ENCODE measurements at places on chromosomes 3 and 15. TPM values are rescaled to one million over a fixed set of nuclear protein-coding genes. Genes with fewer than 3 reads are reported as not detected.

DNA sequence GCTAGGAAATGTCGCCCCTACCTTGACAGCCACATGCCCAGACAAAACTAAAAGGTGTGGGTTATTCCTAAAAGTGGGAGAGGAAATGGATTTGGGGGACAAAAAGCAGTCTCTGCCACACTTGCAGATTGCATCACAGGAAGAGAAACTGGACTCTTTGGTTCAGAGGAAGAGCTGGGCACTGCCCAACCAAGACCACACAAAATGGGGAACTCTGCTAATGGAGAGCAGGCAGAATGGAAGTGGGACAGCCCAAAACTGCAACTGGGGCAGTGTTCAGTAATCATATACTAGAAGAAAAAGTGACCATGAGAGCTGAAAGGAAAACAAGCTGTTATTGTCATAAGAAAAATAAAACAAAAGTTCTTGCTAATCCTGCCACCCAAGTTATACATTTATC is 138.9 kb upstream of the FRMD4B start:
- H3K27ac ChIP-seq: no peak overlapping the region
- peaks cover 3% of the 10 kb centered on the region for H3K27me3 ChIP-seq
- DNase-seq: no peak
- H3K36me3 ChIP-seq: no peaks in the 10 kb centered on the region
- no peak overlapping the region for H3K4me3 ChIP-seq

DNA sequence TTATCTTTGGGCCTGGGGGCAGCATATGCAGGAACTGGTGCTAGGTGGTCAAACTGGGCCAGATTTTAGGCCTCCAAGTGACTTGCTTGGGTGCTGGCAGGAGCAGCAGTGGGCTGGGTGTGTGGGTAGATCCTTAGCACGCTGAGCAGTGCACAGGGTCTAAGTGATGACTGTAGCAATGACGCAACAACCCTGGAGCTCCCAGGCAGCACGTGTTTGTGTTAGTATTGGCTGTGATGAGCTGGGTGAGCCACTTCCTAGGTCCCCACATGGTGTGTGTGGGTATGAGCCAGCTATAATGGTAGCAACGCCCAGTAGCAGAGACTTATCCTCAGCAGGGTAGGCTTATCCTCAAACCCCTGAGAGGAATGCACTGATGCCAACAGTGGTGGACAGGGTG is 570.6 kb upstream of the ROBO1 start:
- no peak overlapping the region for H3K4me3 ChIP-seq
- DNase-seq: no peak
- no peak overlapping the region for H3K27ac ChIP-seq
- H3K36me3 ChIP-seq: no peaks in the 10 kb centered on the region
- no peaks in the 10 kb centered on the region for H3K4me1 ChIP-seq

DNA sequence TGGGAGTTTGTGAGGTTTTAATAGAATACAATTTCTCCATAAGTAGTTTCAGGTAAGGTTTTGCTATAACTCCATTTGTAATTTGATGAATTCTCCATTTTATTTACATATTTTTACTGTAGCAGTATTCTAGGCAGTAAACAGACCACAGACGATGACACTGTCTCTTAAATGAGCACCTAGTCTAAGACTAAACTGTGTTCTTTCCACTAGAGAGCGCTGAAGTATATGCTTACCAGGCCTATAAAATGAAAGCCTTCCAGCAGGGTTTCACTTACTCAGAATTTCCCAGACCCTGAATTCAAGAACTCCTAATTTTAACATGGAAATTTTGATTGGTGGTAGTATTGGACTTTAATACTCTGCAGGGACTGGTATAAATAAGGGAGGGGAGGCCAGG is 41.6 kb downstream of the POLG start:
- H3K27me3 ChIP-seq: no peaks in the 10 kb centered on the region
- no peak for DNase-seq
- H3K36me3 ChIP-seq: peaks cover 54% of the 10 kb centered on the region
- no peak overlapping the region for H3K4me3 ChIP-seq

- no peak overlapping the region for H3K27ac ChIP-seq
- H3K36me3 ChIP-seq: no peaks in the 10 kb centered on the region
- no peak for DNase-seq
- H3K4me1 ChIP-seq: no peaks in the 10 kb centered on the region
Observed at GRCh38 chr3:53808496-53808895, 37.7 kb downstream of the CHDH start.

- no peaks in the 10 kb centered on the region for H3K4me1 ChIP-seq
- H3K36me3 ChIP-seq: no peaks in the 10 kb centered on the region
- H3K27ac ChIP-seq: no peak overlapping the region
- H3K4me3 ChIP-seq: no peak overlapping the region
Observed at GRCh38 chr15:47620960-47621681, 96.2 kb upstream of the SEMA6D start.

GRCh38 chr3:109918740-109919139 is 581.4 kb upstream of the DPPA4 start:
- no peak overlapping the region for H3K27ac ChIP-seq
- no peak for DNase-seq
- no peaks in the 10 kb centered on the region for H3K27me3 ChIP-seq
- no peak overlapping the region for H3K4me3 ChIP-seq

GRCh38 chr15:81908111-81908510 is 137.7 kb downstream of the MEX3B start:
- H3K4me1 ChIP-seq: no peaks in the 10 kb centered on the region
- peaks cover 4% of the 10 kb centered on the region for H3K27me3 ChIP-seq
- no peak for DNase-seq
- no peaks in the 10 kb centered on the region for H3K36me3 ChIP-seq
- H3K4me3 ChIP-seq: no peak overlapping the region
- no peak overlapping the region for H3K27ac ChIP-seq

DNA sequence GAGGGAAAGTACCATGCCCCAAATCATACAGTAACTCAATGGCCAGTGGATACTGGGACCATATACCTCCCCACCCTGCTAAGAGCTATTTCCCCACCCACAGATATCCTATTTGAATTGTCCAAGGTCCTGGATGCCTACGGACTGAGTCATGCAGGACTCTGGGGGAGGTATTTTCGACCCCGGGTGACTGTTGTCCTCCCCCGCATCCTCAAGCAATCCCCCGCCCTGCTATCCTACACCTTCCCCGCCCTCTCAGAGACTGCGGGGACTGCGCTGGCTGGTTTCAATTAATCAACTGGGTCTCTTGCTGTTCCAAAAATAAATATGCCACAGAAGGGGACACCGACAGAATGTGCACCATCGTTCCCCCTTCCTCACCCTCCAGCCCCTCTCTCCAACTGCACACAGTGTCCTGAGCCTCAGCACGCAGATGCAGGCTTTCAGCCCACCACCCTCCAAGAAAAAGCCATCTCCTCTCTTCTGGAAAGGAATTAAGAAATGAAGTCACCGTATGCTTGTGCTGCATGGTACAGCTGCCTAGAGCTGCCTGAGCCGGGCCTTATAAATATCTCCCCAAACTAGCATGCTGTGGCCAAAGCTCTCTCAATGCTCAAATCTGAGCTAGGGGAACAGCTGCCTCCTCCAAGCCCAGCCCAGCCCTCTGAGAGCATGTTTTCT is 8.1 kb downstream of the CAV3 start:
- DNase-seq: no peak
- no peaks in the 10 kb centered on the region for H3K36me3 ChIP-seq
- H3K4me3 ChIP-seq: no peak overlapping the region
- no peak overlapping the region for H3K27ac ChIP-seq
- H3K4me1 ChIP-seq: no peaks in the 10 kb centered on the region

GRCh38 chr3:120670576-120670975 is 11.5 kb downstream of the HGD start:
- DNase-seq: no peak
- H3K4me3 ChIP-seq: no peak overlapping the region
- H3K27ac ChIP-seq: no peak overlapping the region
- H3K36me3 ChIP-seq: no peaks in the 10 kb centered on the region
- no peaks in the 10 kb centered on the region for H3K4me1 ChIP-seq

Gene SV2B
- total RNA-seq: 0.02 TPM

Gene LYSMD4
- total RNA-seq: 7.6 TPM

Measured in activated CD4-positive, alpha-beta memory T cell treated with anti-CD3 and anti-CD28 coated beads for 36 hours (primary cell).